ENCODE measurements at places on chromosomes 2 and 18.

DNA sequence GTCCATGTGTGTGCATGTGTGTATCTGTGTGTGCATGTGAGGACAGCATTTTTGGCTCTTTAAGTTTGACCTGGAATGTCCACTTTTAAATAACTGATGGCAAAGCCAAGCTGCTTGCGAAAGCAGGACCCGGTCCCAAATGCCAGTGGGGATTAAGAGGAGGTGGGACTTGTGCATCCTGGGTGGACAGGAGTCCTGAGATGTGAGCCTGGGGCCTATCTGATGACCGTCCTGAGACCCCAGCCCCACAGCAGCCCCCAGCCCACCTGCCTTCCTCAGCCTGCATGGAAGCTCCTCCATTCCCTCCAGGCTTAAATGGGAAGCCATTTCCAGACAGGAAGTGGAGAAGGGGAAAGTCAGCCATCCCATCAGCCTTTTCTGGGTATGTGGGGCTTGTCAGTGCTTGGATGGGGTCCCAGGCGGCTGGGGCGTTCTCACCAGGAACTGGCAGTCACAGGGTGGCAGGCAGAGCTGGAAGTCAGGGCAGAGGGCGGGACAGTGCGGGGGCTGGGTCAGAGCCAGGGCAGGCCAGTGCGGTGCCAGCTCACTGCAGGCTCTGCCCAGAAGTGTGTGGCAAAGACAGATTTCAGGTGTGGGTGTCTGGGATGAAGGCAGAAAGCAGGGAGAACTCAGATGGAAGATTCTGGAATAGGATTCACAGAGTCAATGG is 117.8 kb downstream of the ACKR3 start:
- peak; percentile 73 for DNase-seq

DNA sequence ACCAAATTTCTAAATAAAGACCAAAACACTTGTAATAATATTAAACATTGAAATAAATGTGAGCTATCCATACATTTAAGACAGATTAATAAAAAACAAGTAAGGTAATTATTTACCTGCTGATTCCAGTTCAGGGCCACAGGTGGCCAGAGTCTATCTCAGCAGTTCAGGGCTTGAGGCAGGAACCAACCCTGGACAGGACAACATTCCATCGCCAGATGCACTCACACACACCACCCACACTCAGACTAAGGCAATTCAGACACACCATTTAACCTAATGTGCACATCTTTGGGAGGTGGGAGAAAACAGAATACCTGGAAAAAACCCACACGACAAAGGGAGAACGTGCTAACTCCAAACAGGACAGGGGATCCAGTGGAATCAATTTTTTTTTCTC is 14.1 kb upstream of the WDSUB1 start:
- DNase-seq, result no peak

- no peak for DNase-seq
Measured at GRCh38 chr2:238097201-238097987, 2.7 kb upstream of the ESPNL start.

DNA sequence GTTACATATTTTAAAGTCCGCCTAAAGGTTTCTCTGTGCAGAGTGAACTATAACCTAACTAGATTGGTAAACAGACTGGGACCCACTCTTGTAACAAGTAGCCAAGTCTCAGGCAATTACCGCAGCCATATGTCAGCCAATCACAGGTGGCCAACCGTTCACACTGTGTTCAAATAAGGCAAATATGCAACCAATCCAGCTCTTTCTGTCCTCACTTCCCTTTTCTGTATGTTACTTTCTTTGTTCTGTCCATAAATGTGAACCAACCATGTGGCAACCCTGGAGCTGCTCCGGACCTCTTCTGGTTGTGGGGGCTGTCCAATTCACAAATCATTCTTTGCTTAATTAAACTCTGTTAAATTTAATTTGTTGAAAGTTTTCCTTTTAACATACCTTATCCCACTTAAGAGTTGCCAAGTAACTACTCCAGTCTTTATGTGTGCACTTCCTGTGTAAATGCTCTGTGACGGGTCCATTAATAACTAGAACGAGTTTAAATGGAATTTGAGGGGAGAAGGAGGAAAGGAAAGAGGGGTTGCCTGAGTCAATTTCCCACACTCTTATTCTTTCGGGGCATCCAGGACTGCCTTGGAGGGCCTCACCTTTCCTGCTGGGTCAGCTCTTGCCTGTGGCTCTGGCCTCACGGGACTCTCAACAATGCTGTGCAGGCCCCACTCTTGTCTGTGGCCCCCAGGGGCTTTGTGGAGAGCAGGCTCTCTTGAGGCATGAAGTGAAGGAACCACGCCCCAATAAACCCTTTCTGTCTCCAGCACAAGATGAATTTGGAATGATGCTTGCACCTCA is 6.6 kb upstream of the RPL37A start:
- no peak for DNase-seq

GRCh38 chr2:237962432-237963084 is 4.3 kb upstream of the UBE2F start:
- no peak for DNase-seq

GRCh38 chr2:36664696-36665076 is 31.8 kb upstream of the VIT start:
- no peak for DNase-seq

DNA sequence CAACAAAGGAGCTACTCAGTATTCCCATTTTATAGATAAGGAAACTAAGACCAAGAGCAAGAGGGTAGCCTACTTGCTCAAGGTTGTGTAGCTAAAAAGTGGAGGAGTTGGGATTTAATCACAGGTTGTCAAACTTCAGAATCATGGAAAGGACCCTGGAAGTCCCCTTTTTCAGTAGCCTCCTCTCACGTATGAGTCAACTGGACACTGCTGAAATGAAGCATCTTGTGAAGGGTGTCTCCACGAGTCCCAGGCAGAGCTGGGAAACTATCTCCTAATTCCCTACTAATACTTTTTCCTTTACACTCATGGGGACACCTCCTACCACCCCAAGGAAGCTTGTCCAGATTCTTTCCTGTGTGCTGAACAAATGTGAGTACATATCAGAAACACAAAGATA is 155.8 kb downstream of the RHBDD1 start:
- DNase-seq, result no peak

GRCh38 chr2:71846669-71847291 is 300.9 kb downstream of the CYP26B1 start:
- DNase-seq, result no peak

DNA sequence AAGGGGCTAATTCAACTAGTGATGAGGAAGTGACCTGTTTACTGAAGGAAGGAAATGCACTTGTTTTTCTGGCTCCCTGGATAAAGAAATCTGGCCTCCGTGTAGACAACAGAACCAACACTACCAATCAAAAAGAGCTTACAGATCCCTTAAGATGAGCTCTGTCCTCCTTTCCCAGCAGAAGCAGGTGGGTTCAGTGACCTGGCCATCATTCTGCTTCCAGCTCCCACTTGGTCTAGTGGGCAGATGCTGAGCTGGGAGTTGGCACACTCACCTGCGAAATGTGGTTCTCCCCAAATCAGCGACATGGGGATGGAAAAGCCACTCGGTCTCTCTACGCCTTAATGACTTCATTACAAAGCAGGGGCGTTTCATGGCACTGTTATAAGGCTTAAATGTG is 132.6 kb downstream of the AFF3 start:
- DNase-seq, result no peak

DNA sequence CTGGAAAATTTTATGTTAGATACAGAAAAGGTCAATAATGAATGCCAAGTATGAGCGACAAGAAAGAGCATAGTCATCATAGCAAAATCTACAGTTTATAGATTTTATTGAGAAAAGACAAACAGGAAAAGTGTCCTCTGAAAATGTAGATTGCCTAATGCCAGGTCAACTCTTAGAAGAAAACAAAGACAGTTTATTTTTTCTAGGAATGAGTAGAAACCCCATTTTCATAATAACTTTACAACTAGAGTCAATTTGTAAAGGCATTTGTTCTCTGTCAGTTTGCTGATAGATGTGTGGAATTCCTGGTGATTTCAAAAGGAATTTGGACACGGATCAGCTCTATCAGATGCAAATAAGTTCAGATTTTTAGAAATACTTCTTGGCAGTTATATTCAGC is 16.6 kb downstream of the CDH7 start:
- no peak for DNase-seq

DNA sequence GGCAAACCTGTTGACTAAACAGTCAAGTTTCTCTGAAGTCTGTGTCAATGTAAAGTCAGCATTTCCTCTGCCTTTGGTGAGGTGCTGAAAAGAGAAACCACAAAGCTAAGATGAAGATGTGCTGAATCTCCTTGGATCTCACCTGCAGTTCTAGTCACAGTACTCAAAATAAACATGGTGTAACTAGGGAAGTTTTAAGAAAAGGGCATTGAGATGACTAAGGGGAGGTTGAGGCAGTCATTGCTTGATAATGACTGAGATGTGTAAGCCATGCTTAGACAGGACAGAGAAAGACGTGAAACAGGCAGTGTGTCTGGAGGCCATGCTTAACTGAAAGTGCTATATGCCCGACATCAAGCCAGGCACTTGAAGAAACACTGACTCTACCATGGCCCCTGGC is 1010.0 kb upstream of the CELF4 start:
- no peak for DNase-seq

DNA sequence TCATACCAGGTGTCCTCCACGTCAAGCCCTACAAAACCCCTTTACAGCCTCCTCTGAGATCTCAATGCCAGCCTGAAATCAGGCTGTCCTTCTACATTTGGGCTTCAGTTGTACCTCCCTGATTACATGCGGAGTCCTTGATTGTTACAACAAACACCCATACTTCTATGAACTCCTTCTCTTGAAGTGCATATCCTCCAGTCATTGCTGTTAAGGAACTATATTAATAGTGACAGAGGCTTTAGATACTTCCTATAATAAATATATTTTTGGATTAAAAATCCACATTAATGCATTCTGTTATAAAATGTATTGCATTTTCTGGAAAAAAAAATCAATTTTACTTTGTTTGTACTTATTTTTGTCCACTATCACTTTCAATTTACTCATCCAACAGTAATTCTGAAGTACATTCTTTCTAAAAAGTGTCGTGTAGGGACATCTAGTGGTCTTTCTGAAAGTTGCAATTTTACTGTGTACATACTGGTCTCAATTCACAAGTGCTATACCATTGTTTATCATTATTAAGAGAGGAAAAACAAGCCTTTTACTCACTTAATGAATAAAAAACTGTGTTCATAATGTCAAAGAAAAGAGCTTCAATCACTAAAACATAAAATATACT is 316.4 kb downstream of the DSEL start:
- no peak for DNase-seq

DNA sequence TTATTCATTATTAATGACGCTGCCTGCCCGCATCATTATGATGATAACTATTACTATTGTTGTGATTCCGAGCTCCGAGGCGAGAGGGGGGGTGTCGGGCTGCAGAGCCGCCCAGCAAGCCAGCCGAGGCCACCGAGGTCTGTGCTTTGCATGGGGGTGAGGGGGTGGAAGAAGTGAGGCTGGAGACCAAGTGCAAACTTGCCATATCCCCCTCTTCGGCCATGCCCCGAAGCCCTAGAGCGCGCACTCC is 3.6 kb downstream of the BCL11A start:
- no peak for DNase-seq

- DNase-seq, result no peak
Measured at GRCh38 chr2:159742846-159743245, 30.5 kb downstream of the MARCHF7 start.

- no peak for DNase-seq
Measured at GRCh38 chr2:167726788-167727187, 520.6 kb downstream of the STK39 start.

DNA sequence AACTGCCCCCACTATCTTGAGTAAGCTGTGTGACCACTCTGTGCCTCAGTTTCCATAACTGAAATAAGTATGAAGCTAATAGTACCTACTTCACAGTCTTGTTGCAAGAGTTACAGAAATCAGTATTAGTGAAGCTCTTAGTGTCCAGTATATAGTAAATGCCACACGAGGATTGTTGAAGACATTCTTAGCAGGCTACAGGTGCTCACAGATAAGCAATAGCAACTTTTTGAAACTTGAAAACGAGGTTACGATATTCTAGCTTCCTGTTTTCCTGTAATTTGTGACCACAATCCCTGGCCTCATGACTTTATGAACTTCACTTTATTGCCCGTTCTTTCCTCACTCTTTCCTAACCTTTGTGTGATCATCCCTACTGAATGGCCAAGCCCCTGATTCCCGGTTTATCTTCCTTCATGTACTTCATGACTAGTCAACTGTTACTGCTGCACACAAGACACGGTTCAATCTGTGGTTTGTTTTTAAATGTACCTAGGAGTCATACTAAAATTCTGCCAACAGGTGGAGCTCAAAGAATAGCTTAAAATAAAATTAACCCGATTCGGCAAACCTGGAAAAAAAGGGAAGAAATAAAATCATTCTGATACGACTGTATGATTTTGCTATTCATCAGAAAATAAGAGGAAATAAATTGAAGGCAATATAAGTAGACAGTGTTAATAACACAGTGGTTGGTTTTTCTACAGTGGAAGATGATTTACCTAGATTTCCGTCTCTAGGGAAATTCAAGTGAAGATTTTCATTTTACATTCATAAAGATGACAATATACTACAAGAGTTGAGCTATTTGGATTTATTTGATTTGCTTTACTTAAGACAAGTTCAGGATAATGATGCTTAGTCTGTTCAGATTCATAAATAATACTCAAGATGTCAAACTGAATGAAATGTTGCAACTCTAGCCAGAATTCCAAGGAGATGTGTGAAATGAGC is 38.1 kb upstream of the STAT1 start:
- no peak for DNase-seq

- no peak for DNase-seq
Measured at GRCh38 chr18:43893001-43893637, 615.8 kb upstream of the SYT4 start.

- DNase-seq, result no peak
Measured at GRCh38 chr2:154771664-154772284, 73.3 kb downstream of the KCNJ3 start.

GRCh38 chr2:121342751-121343150 is 57.7 kb upstream of the TFCP2L1 start:
- no peak for DNase-seq

DNA sequence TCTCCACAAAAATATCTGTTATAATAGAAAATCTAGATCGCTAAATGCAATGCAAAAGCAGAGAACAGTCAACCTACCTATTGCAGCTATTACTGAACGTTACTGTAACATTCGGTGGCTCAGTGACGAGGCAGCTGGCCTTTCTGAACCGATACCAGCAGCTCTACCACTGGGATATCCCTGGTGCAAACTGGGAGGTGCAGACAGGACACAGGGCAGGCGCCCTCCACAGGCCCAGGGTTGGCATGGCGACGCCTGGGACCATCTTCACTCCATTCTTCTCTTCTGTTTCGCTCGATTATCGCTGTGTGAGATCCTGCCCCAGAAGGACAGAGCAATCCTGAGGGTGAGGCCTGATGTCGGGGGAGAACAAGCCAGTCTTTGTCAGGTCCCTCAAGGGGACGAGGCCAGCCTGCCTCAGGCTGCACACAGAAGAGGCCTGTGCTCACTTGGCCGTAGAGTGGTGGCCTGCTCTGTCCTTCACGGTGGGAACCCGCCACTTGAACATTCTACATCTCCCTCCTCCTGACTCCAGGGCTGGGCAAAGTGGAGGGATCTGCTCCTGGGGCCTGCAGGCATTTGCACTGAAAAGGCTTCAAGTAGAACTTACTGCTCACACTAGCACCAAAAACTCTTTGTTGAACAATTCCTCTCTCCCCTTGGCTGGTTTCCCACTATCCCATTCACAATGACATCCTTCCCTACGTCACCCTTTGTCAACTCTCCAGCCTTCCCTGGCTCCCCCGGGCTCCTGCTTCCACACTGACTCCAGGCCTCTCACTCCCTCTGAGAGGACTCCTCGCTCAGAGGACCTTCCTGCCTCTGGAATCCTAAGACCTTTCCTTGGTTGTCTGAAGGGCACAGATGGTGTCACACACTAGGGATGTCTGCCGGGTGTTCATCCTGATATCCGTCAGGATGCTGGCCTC is 49.7 kb downstream of the CYRIA start:
- no peak for DNase-seq

Measured in tibial artery (tissue), 4 donors.